ENCODE measurements at places on chromosomes 11 and 22.

- DNase-seq: peak; percentile 88
Measured at GRCh38 chr11:12397931-12398334, 20.6 kb downstream of the PARVA start.

DNA sequence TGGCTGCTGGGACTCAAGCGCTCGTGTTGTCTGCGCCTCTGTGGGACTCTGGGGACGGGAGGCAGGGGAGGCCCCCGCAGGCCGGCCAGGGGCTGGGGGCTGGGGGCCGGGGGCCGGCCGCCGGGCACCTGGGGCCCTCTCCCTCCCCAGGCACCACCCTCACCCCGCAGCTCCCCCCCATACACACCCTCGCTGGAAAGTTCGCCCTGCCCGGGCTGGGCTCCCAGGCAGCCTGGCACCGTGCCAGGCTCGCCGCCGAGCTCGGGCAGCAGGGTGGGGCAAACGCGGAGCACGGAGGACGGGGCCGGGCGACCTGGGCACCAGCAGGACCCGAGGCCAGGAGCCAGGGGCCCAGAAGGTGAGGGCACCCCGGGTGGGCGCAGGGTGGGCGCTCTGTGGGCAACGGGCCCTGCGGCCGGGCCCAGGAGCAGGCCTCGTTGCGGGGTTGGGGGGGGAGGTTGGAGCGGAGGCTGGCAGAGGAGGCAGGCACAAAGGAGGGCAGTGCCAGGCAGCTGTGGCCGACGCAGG lies 76.7 kb upstream of the WNT7B start:
- no peak for DNase-seq

GRCh38 chr11:15663777-15664218 lies 549.1 kb downstream of the INSC start:
- no peak for DNase-seq

DNA sequence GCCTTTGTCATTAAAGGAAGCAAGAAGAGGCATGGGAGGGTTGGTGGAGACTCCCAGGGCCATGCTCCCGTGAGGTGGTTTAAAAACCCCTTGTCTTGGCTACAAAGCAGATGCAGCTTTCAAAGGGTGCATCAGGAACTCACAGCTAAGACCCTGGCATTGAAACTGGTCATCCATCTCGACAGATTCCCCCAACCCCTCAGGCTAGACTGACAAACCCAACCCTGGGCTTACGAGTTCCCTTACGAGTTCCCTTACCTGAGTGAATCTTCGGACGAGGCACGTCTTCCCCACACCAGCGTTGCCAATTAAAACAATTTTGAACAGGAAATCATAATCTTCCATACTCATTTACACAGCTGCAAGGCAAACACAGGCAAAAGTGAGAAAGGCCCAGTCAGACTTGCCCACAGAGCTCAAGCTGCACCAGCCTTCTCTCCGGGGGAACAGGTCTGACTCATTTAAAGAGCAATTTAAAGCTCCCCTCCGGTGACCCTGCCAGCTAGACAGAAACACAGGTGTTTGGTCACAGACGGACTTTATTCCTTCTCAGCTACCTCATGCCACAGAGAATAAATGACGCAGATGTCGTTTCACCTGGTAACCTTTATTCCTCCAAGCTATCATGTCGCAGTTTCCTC lies 74.6 kb downstream of the RAB30 start:
- DNase-seq: no peak

DNA sequence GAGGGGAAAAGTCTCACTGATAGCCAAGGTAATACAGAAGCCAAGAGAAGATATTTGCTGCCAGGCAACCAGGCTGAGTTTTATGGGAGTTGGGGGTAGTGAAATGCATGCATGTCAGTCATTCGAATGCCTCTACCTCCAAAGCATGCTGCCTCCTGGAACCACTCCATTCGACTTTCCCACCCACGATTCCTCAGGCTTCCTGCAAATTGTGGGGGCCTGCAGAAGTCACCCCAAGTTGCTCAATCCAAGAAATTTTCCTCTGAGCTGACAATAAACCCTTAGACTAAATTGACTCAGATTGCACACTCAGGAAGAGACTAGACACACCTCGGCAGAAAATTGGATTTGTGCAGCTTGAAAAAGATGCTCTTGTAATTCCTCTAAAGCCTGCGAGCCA lies 73.6 kb upstream of the GRK3 start:
- DNase-seq: no peak

DNA sequence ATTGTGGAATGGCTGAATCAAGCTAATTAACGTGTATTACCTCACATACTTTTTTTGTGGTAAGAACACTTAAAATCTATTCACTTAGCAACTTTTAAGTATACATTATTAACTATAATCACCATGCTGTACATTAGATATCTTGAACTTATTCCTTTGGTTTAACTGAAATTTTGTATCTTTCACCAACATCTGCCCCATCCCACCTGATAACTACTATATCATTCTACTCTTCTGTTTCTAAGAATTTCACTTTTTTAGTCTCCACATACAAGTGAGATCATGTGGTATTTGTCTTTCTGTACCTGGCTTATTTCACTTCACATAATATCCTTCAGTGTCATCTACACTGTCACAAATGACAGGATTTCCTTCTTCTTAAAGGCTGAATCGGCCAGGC lies 17.1 kb upstream of the VWA5A start:
- no peak for DNase-seq
